WTC11 (cell line): ENCODE measurements at places on chromosomes 13 and 19. TPM values are rescaled to one million over a fixed set of nuclear protein-coding genes. Genes with fewer than 3 reads are reported as not detected.

The SLC17A7 gene
- 1.6 to 2.8 TPM (median 2.1 TPM) in 3 replicates for total RNA-seq

GRCh38 chr19:46924874-46925547 is 64.2 kb downstream of the ARHGAP35 start:
- peaks cover 18% of the 10 kb centered on the region for H3K36me3 ChIP-seq
- H3K4me1 ChIP-seq = peaks cover 33% of the 10 kb centered on the region
- peak overlapping the region; percentile 25 for H3K27ac ChIP-seq
- H3K27me3 ChIP-seq = no peaks in the 10 kb centered on the region
- DNase-seq = no peak
- H3K4me3 ChIP-seq = no peak overlapping the region

DNA sequence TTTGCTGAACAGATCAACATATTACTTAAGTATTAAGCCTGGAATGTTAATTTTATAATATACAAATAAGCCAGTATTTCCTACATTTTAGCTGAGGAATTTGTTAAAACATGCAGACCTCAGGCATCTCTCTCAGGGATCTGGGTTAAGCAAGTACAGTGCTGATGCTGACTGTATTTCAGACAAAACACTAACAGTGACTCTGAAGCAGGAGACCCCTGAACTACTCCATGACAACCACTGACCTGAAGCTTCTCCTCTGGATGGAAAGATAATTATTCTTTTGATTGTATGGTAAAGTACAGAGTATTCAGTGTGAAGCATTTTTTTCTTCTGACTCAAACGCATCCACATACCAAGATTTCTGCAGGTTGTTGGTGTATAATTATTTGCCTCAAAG is 680.8 kb downstream of the LIG4 start:
- H3K4me3 ChIP-seq = no peak overlapping the region
- H3K27ac ChIP-seq = no peak overlapping the region
- H3K4me1 ChIP-seq = peaks cover 7% of the 10 kb centered on the region
- H3K27me3 ChIP-seq = no peaks in the 10 kb centered on the region
- no peaks in the 10 kb centered on the region for H3K36me3 ChIP-seq

DNA sequence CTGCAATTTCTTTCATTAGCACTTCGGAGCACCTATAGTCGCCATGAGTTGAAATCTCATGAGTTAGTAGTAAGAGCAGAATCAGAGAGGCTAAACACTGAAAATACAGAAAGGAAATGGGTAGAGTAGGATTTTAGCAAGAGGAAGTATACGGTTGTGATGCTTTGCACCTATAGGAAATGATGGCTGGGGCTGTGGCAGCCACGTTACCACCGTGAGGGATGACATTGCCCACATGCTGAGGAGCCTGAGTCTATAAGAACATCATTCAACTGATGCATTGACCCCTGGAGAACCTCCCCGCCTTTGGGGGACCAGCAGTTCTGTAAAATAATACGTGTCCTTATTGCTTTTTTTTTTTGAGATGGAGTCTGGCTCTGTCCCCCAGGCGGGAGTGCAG is 20.4 kb downstream of the FAM187B start:
- DNase-seq = no peak
- no peak overlapping the region for H3K27ac ChIP-seq
- H3K27me3 ChIP-seq = no peaks in the 10 kb centered on the region; the same call in 1 of the 2 replicates

GRCh38 chr13:98335721-98336120 is 158.7 kb upstream of the RNF113B start:
- no peak for DNase-seq
- no peak overlapping the region for H3K27ac ChIP-seq
- peaks cover 45% of the 10 kb centered on the region for H3K4me1 ChIP-seq
- peaks cover 21% of the 10 kb centered on the region for H3K36me3 ChIP-seq
- no peaks in the 10 kb centered on the region for H3K27me3 ChIP-seq

GRCh38 chr13:99425485-99426341 is 75.6 kb upstream of the TM9SF2 start:
- H3K27ac ChIP-seq = no peak overlapping the region
- no peak overlapping the region for H3K4me3 ChIP-seq
- peaks cover 2% of the 10 kb centered on the region; the same call in 1 of the 2 replicates for H3K27me3 ChIP-seq
- H3K36me3 ChIP-seq = no peaks in the 10 kb centered on the region

- no peak overlapping the region for H3K4me3 ChIP-seq
- H3K27ac ChIP-seq = no peak overlapping the region
- peaks cover 4% of the 10 kb centered on the region for H3K4me1 ChIP-seq
- H3K27me3 ChIP-seq = no peaks in the 10 kb centered on the region; the same call in 1 of the 2 replicates
Measured at GRCh38 chr19:46596008-46596407, 5.1 kb upstream of the CALM3 start.

DNA sequence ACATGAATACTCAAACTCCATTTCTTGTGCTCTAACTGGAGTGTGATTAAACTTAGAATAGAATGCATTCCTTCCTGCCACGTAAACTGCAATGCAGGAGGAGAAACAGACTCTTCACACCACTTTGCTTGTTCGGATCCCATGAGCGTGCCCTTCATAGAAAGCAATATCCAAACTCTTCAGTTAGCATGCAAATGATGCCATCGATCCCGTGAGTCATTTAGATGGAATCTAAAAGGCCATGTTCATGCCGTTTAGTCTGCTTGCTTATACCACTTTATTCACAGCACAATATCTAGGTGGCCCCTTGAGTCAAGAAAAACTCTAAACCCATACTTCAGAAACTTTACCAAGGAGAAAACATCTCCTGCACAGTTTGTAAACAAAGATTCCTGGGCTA is 225.8 kb downstream of the OXGR1 start:
- no peaks in the 10 kb centered on the region for H3K36me3 ChIP-seq
- H3K27ac ChIP-seq = peak overlapping the region; percentile 18; the same call in 1 of the 2 replicates
- no peak overlapping the region for H3K4me3 ChIP-seq
- peaks cover 44% of the 10 kb centered on the region for H3K4me1 ChIP-seq

DNA sequence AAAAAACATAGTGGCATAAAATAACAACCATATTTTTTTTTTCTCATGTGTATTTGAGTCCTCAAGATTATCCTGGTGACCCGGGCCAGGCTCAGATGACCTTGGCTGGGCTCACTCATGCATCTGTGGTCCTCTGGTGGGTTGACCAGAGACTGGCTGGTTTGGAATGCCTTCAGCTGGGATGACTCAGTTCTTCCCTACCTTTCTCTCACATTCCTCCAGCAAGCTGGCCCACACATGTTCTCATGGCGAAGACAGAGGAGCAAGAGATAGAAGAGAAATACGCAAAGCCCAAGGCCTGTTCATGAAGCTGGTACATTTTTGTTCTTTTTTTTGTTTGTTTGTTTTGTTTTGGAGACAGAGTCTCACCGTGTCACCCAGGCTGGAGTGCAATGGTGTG is 14.3 kb upstream of the ZNF541 start:
- peaks cover 7% of the 10 kb centered on the region for H3K4me1 ChIP-seq
- H3K27ac ChIP-seq = no peak overlapping the region
- no peak overlapping the region for H3K4me3 ChIP-seq
- peaks cover 8% of the 10 kb centered on the region; the same call in 1 of the 2 replicates for H3K36me3 ChIP-seq
- no peak for DNase-seq

GRCh38 chr19:8569066-8569771 is 8.0 kb downstream of the MYO1F start:
- no peaks in the 10 kb centered on the region for H3K36me3 ChIP-seq
- 0 out of 2 replicates have a peak, but pooled peaks cover 3% of the 10 kb centered on the region for H3K27me3 ChIP-seq
- DNase-seq = no peak

DNA sequence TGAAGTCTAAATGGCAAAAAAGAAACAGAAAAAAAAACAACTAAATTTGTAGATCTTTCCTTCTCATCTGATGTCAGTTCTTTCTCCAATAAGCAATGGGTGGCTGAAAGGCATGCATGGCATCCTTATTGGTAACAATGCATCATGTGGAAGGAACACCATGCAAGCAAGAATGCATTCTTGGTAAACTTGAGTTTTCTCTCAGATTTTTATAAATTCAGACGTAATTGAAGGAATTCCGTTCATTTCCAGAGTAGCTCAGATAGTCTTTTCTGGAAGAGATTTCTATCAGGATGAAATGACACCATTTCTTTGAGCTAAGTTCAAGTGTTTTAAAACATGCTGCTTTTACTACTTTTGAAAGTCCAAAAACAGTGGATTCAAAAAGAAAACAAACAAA is 373.0 kb downstream of the COG6 start:
- H3K4me3 ChIP-seq = no peak overlapping the region
- H3K36me3 ChIP-seq = no peaks in the 10 kb centered on the region
- no peak overlapping the region for H3K27ac ChIP-seq
- DNase-seq = no peak
- no peaks in the 10 kb centered on the region for H3K27me3 ChIP-seq
